ENCODE measurements at places on chromosomes 3 and 15. TPM values are rescaled to one million over a fixed set of nuclear protein-coding genes. Genes with fewer than 3 reads are reported as not detected.

TGFBR2 gene
- 39.0 TPM for total RNA-seq

CLDN11 gene
- 2.8 TPM for total RNA-seq

DNA sequence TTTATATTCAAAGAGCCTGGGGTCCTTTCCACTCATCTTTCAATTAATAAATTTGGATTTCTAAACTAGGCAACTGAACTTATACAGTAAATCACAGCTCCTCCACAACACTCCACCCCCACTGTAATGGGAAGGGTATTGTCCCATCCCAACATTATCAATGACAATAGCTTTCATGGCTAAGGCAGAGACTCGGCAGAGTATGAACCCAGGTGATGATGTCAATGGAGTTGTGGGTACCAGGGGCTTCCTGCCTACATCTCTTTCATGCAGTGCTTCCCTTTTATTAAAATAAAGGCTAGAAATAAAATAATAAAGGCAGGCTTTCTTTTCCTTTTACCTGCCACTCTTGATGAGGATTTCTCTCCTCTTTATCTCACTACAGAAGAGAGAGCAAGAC is 109.5 kb downstream of the ADAM10 start:
- DNase-seq, result no peak

- DNase-seq, result no peak
Measured at GRCh38 chr3:159675285-159675684, 313.4 kb upstream of the IL12A start.

GRCh38 chr3:88879905-88880304 is 227.5 kb upstream of the EPHA3 start:
- DNase-seq, result no peak

GRCh38 chr3:70984776-70985482 is 598.6 kb downstream of the FOXP1 start:
- no peak for DNase-seq

DNA sequence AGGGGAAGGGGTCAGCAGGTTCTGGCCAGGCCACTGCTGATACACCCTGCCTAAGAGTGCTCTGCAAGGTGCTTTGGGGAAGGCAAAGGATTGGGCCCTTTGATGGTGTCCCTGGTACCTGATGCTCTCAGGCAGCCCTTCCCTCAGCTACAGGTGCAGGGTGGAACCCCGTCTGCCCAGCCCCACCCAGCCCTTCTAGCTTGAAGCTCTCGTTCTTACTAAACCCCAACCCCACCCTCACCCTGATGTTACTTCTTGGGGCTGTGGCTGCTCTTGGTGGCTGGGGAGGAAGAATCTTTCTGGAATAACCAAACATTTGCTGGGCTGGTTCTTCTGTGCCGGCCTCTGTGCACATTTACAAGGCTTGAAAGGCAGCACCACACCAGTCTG is 6.4 kb downstream of the GNAI2 start:
- no peak for DNase-seq

- no peak for DNase-seq
Measured at GRCh38 chr15:71049706-71050422, 65.4 kb upstream of the THSD4 start.

DNA sequence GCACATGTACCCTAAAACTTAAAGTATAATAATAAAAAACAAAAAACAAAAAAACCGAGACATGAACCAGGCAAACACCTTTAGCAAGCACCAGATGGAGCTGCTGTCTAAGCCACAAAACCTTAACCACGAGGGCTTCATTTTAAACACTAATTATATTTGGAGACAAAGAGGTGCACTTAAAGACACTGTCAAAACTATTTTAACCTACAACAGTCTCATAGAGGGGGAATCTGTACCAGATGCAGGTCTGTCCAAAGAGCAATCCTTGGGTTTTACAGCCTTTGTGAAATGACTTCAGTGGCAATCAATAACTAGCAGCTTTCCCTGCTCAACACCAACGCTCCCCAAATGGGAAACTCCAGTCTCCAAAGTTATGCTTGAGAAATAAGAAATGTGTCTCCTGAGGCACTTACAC is 115.7 kb upstream of the TSPAN3 start:
- DNase-seq, result no peak

- DNase-seq, result no peak
Measured at GRCh38 chr3:12708584-12709192, 44.8 kb upstream of the RAF1 start.

GRCh38 chr15:101612676-101613075 is 39.5 kb downstream of the TM2D3 start:
- DNase-seq, result no peak

GRCh38 chr3:162547321-162547720 is 1050.7 kb downstream of the OTOL1 start:
- DNase-seq, result no peak

DNA sequence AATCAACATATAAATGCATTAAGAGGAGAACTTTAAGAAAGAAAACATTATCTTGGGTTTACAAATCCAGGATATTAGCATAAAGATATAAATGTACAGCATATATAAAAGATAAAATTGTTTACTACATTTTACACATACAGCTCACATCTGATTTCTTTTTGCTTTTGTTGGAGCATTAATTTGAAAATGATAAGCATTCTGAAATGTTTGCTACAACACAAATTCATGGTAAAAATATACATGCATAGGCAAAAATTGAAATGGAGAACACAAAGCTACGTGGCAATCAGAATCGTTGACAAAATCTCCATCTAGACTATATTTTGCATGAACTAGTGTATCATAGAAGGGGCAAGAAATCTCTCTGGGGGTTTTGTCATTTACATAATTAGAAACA is 159.1 kb downstream of the TIGIT start:
- DNase-seq, result no peak

- DNase-seq, result no peak
Measured at GRCh38 chr3:143010024-143010423, 8.7 kb downstream of the U2SURP start.

DNA sequence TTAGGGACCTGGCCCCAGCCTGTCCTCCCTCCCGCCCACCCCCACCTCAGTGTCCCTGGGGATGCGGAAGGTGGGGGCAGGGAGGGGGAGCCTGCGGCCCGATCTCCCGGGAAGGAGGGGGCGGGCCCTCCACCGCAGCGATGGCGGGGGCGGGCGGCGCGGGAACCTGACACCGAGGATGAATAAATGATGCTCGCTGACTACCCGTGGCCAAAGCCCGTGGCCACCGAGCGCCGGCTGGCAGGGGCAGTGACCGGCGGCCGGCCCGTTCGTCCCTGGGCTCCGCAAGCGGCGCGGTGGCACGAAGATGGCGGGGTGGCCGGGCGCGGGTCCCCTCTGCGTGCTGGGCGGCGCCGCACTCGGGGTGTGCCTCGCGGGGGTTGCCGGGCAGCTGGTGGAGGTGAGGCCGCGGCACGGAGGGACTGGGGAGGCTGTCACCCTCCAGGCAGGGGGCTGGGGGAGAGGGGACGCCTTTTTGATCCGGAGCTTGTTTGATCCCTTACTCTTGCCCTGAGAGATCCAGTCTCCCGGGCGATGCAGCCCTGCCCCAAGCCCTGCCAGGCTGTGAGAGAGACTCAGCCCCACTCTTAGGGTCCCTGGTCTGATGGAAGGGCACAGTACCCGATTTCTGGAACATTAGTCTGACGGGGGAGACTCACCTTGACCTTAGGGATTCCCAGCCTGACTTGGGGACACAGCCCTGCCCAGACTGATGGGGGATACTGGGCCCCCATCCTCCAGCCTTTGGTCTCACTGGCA is at the start of gene TMIE:
TSS of gene TMIE (plus strand) at position 212 of the 759 bp plus-strand sequence. CDS start at position 308, 96 bp downstream.
- DNase-seq, result peak; percentile 38

DNA sequence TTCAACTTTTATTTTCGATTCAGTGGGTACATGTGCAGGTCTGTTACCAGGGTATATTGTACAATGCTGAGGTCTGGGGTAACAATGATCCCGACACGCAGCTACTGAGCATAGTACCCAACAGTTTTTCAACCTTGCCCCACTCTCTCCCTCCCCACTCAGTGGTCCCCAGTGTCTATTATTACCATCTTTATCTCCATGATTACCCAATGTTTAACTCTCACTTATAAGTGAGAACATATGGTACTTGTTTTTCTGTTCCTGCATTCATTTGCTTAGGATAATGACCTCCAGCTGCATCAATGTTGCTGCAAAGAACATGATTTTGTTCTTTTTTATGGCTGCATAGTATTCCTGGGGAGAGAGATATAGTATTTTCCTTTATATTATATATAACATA is 75.7 kb upstream of the EPHB3 start:
- DNase-seq, result no peak

Data from mucosa of descending colon (tissue), 3 donors.